Iris pigment epithelial cell (primary cell): ENCODE measurements at places on chromosomes 4 and X.

GRCh38 chr4:128722911-128723310 is 86.6 kb upstream of the JADE1 start:
- DNase-seq, result no peak

DNA sequence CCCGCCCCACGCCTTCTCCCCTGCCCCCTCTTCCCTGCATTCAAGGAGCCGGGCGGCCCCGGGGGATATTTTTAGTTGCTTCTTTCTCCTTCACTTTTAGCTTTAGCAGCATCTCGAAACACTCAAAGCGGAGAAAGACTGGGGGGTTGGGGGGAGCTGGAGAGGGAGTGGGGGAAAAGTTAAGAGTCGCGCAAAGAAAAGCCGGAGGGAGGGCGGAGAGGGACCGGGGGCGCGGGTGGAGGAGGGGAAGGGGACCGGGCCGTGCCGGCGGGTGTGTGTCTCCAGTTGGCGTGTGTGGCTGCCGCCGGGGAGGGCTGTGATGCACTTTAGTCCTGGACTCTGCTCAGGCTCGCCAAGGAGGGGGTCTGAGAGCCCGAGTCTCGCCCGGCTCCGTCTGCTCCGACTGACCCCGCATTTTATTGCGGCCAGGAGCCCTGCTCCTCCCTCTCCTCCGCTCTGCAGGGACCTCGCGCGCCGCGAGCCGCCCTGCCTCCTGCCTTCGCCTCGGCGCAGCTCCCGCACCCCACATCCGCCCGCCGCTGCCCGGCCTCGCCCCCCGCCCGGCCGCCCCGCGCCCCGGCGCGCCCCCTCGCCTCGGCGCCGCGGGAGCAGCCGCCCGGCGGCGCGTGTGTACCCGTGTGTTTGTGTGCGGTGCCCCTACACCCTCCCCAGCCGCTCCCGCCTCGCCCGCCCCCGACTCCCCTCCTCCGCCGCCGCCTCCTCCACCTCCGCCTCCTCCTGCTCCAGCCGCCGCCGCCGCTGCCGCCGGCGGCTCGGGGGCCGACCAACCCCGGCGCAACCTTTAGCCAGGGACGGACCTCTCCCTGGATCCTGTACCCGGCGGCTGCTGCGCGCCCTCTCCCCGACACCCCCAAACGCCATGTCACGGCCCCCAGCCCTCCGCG is 1.4 kb downstream of the ZNF827 start:
- DNase-seq, result peak; percentile 65

DNA sequence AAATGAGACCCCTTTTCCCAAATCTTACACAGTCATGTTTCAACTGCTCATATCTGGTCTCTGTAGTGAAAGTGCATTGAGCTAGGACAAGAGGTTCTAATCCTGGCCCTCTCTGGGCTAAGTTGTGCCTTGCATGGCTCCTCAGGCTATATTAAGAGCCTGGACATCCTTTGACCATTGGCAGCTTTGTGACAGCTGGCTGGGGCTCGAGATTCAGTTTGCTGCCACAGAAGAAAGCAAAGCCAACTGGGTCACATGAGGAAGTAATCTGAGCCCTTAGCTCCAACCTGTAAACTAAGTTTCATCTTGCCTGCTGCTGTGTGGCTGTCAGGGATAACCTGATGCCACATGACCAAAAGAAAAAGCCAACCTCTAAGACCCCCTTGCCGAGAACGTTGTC is 51.8 kb upstream of the JADE1 start:
- peak; percentile 27 for DNase-seq

DNA sequence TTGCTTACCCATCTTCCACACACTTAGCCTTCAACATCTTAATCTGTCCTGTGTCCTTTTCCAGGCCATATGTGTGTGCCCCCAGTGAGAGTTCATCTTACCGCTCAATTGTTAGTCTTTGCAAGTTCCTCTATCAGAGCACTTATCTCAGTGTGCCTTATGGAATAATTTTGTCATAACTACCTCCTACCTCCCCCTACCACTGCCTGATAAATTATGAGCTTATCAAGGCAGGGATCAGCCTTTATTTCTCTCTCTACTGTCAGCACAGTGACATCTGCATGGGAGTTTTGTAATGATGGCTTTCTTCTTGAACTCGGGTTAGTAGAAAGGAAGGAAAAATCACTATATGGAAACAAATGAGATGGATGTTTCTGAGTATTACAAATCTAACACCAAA is 53.2 kb downstream of the MTM1 start:
- DNase-seq, result no peak

DNA sequence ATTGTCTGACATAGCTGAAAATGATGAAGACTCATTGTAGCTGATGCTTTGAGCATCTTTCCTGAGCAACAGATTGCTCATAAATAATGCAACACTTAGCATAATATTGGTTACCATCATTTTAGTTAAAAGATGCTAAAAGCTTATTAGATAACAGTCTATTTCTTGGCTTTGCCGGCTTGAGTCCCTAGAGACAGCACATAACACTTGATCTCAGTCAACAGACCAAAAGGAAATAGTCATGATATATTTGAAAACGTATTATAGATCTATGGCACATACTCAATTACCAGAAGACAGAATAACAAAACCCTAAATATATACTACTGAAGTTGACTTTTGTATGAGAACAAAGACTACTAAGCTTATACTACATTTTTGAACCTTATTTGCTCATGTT is 846.7 kb upstream of the EPHA5 start:
- no peak for DNase-seq

DNA sequence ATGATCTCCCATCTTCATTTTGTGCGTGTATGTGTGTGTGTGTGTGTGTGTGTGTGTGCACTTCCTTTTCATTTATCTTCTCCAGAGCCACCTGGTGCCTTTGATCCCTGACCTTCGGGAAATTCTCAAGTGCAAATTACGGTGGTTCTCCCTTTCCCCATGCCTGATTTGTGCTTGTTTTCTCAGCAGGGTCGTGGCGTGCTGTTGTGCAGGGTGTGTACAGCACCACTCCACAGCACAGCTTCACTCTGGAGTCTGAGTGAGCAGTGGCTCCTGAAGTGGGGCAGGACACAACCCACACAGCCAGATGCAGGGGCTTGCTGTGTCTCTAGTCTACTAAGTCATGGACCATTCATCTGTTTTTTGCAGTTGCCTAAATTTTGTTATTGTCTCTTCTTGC is 114.2 kb upstream of the TBC1D9 start:
- no peak for DNase-seq

DNA sequence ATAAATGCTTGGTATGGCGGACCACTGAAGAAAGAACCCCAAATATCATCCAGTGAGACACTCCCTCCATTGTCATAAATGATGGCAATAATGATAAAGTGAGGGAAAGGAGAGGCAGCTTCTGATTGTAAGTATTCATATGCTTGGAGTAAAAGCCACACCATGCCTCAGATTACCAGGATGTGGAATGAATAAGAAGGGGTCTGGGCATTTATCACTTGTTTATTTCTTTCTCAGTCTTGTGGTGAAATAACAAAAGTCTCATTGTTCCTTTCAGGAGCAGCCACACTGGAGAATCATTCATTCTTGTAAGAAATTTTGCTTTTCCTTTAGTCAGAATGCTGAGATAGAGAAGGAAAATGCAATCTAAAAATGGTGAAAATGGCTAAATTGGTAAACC is 21.7 kb downstream of the F8 start:
- no peak for DNase-seq

DNA sequence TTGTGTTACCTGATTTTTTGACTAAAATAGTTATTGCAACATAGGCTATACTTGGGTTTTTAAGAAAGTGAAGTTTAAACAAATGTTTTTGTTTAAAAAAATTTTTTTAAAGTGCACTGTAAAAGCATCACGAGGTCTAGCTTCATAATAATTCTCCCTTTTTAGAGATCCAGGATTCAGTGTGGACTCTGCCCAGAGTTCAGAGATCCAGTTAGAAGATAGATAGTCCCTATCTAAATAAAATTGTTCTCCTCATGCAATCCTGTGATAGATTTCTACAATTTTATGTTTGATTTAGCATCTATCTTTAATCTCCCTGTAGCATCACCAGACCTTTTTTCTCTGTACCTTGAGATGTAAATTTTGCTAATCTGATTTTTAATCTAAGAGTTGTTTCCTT is 85.5 kb upstream of the HPGD start:
- DNase-seq, result no peak

- DNase-seq, result no peak
Observed at GRCh38 chr4:124899997-124900396, 187.5 kb upstream of the ANKRD50 start.
